ENCODE measurements at places on chromosomes 11 and 22. TPM values are rescaled to one million over a fixed set of nuclear protein-coding genes. Genes with fewer than 3 reads are reported as not detected.

Gene CPT1B
- 1.7 TPM for total RNA-seq

Gene APOA5
- total RNA-seq = not detected

Gene CBLIF
- total RNA-seq = not detected

Gene SLC25A45
- 1.3 TPM for total RNA-seq

Gene PKDREJ
- not detected for total RNA-seq

Gene CD248
- total RNA-seq = 103 TPM

Gene SLC5A1
- total RNA-seq = not detected

Gene GAL3ST3
- not detected for total RNA-seq

Gene SDF2L1
- 54.5 TPM for total RNA-seq

Gene SLC7A4
- total RNA-seq = 0.22 TPM

Gene SLC22A25
- not detected for total RNA-seq

Gene SLC17A6
- total RNA-seq = not detected

Gene INSC
- total RNA-seq = 0.77 TPM

Gene TEX12
- total RNA-seq = 0.11 TPM

Gene APBB1
- total RNA-seq = 50.5 TPM

Gene DCHS1
- 35.2 TPM for total RNA-seq

Gene OTOG
- total RNA-seq = not detected

Gene OR51A7
- total RNA-seq = not detected

Gene TRIM34
- total RNA-seq = 12.6 TPM

Gene OR10D3
- total RNA-seq = not detected

Gene SPTBN2
- total RNA-seq = 5.6 TPM

Gene ZNHIT2
- total RNA-seq = 11.4 TPM

Gene RCOR2
- 2.0 TPM for total RNA-seq

Gene DDX25
- total RNA-seq = 0.11 TPM

Gene HOATZ
- under 0.01 TPM for total RNA-seq

Gene TUBA8
- total RNA-seq = 0.62 TPM

Gene TMX2
- 50.0 TPM for total RNA-seq

Gene SMC1B
- total RNA-seq = under 0.01 TPM

Gene OR2AG2
- 0.55 TPM for total RNA-seq

Gene LRRC74B
- not detected for total RNA-seq

Gene PLAAT4
- total RNA-seq = 4.2 TPM

Gene NDUFS8
- total RNA-seq = 96.4 TPM

Gene OR51B4
- 0.11 TPM for total RNA-seq

Gene CDCA5
- total RNA-seq = 18.6 TPM

Gene OR5A1
- not detected for total RNA-seq

Gene ANO5
- 0.44 TPM for total RNA-seq

Gene FLRT1
- 0.12 TPM for total RNA-seq
